Hindlimb muscle (tissue), 1 donor: ENCODE measurements at places on chromosomes 6 and 20. TPM values are rescaled to one million over a fixed set of nuclear protein-coding genes. Genes with fewer than 3 reads are reported as not detected.

DNA sequence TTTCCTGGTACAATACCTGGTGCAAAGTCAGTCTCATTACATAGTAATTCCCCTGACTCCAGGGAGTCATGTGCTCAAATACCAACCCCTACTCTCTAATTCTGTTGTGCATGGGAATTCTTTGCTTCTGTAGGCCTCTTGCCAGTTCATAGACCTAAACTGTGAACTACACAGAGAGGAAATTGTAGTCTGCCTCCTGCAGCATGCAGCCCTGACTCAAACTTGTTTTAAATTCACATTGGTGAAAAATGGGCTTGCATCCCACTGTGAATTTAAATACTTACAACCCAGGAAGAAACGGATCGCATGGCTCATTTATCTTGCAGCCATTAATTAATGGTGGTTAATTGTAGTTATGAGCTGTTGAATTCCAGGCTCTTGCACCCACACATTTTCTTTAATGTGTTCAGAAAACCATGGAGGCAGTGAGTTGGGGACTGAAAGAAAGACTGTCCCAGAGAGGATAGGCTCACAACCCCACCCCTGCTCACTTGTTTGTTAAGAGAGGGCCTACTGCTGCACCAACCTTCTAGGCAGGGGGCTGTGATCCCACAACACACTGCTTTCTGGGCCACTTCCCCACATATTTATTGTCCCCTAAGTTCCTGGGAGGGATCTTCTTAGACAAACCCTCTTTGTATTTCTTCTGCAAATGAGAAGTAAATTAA is 579.1 kb downstream of the DHX35 start:
- DNase-seq = no peak

- DNase-seq = no peak
These were observed 9.7 kb downstream of the GNAS-AS1 start for GRCh38 chr20:58840816-58841538.

SNX9 gene
- 21.2 TPM for polyA plus RNA-seq

DNA sequence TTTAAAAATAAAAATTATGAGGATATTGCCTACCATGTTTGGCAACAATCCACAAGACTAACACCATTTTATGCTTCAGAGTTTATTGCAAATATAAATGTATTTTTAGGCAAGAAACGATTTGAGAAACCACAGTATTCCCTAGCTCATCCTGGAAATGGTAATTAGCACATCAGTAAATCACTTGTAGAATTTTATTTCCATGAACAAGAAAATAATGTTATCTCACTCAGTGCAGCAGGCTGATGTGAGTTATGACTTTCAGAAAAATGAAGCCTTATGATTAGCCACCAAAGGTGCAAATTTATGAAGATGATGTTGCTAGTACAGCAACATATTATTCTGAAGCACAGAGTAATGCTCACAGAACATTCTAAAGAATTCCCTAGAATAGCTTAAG is 127.7 kb upstream of the GJE1 start:
- DNase-seq = no peak

RIN2 gene
- polyA plus RNA-seq = 32.0 TPM

LRP11 gene
- polyA plus RNA-seq = 19.6 TPM

DNA sequence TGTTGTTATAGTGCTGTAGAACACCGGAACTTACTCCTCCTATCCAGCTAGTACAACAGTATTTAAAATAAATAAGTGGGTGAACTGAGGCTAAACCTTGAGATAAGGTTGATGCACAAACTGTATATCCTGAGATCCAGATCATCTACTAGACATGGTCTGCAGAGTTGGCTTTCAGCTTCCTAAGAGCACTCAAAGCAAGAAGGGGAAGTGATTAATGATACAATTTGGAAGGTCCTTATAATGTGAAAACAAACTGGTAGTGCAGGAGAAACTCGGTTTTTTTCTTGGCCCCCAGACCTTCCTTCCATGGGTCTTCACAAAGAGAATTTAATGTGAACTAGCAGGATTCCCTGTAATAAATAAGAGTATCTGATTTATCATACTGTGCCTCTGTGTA is 27.4 kb upstream of the RREB1 start:
- no peak for DNase-seq

GRCh38 chr6:125539892-125540291 is 209.5 kb upstream of the HEY2 start:
- DNase-seq = no peak

- DNase-seq = no peak
These were observed 117.6 kb upstream of the CCN2 start for GRCh38 chr6:132068766-132069165.

HLA-DOB gene
- polyA plus RNA-seq = not detected

CRIP3 gene
- 2.1 TPM for polyA plus RNA-seq

- DNase-seq = no peak
These were observed 124.9 kb downstream of the GRM4 start for GRCh38 chr6:34020807-34021553.

SYTL3 gene
- polyA plus RNA-seq = 10.5 TPM

TMEM63B gene
- 18.8 TPM for polyA plus RNA-seq

DNA sequence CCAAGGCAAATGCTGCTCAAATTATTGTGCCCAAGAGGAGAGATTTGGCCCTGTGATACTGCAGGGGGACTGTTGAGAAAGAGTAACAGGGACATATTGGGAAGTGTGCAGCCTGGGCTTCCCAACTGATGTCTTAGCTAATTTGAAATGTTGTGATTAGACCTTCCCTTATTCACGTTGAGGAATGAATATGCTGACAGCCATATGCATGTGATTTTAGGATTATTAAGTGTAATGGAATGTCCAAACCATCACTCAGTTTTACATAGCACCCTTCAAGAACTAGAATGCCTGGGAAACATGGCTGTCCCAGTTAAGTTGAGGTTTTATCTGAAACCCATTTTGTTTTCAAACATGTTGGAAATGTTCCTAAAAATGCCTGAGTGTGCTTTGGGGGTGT is 81.4 kb downstream of the CARMIL1 start:
- no peak for DNase-seq

GLO1 gene
- 87.1 TPM for polyA plus RNA-seq

NKX2-4 gene
- not detected for polyA plus RNA-seq

DNA sequence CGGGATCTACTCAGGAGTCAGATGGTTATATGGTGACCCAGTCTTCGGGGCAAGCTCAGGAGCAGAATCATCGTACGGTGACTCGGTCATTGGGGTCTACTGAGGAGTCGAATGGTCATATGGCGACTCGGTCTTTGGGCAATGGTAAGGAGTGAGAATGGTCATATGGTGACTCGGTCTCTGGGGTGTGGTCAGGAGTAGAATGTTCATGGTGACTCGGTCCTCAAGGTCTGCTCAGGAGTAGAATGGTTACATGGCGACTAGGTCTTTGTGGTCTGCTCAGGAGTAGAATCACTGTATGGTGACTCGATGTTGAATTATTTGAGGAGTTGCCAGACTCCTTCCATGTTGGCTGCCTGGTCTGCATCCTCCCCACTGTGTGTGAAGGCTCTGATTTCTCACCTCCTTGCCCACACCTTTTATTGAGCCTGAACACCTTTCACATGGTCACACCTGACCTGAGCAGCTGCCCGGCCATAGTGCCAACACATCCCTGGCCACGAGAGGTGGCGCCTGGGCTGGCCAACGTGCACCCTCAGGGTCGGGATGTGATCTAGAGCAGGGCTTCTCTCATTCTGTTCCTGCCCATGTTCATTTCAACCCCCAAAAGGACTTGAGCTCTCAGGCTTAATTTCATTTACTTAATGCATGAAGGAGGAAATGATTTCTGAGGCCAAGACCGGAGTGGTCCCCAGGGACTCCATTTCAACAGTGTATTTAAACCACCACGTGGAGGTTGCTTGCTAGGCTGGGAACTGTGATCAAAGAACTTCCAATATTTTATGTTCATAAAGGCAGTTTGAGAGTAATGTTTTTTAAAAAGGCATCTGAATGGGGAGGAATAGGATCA is 119.5 kb downstream of the PHACTR3 start:
- DNase-seq = no peak

- DNase-seq = peak; percentile 84
These were observed 17.1 kb downstream of the OR2B2 start for GRCh38 chr6:27894839-27895762.

HLA-DOA gene
- 1.8 TPM for polyA plus RNA-seq

GRCh38 chr20:54570561-54570960 is 95.2 kb downstream of the DOK5 start:
- no peak for DNase-seq
